ENCODE measurements at places on chromosomes 7 and 10.

DNA sequence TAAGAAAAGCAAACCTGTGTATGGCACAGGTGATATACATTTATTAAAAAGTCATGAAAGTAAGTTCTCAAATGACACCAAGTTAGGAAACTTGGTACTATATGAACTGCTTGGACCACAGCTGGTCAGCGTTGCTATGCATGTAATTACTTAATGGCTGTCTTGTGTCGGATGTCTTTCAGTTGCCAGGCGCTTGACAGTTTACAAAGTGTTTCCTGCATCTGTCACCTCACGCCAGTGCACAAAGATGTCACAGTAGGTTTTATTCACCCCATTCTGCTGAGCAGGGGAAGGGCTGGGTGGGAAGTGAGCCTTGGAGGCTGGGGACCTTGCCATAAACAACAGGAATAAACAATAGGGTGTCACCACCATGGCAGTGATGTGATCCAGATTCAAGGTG lies 35.8 kb downstream of the ADAM12 start:
- DNase-seq, result no peak

- no peak for DNase-seq
These were observed 12.9 kb upstream of the SORBS1 start for GRCh38 chr10:95573964-95574604.

DNA sequence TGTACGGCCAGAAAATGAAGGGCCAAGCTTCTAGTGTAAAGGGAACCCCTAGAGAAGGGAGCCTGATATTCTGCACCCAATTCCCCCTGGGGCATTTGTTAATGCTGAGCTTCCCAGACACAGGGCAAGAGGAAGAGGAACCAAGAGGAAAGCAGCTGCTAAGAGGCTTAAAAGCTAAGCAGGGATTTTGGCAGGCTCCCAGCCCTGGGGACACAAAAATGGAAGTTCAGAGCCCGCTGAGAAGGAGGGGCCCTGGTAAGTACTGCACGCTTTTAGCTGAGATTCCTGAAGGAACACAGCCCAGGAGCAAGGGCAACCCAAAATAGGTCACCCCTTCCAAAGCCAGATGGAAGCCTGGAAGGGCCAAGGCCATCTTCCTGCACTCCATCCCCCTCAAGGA lies 387.3 kb upstream of the MGMT start:
- no peak for DNase-seq

DNA sequence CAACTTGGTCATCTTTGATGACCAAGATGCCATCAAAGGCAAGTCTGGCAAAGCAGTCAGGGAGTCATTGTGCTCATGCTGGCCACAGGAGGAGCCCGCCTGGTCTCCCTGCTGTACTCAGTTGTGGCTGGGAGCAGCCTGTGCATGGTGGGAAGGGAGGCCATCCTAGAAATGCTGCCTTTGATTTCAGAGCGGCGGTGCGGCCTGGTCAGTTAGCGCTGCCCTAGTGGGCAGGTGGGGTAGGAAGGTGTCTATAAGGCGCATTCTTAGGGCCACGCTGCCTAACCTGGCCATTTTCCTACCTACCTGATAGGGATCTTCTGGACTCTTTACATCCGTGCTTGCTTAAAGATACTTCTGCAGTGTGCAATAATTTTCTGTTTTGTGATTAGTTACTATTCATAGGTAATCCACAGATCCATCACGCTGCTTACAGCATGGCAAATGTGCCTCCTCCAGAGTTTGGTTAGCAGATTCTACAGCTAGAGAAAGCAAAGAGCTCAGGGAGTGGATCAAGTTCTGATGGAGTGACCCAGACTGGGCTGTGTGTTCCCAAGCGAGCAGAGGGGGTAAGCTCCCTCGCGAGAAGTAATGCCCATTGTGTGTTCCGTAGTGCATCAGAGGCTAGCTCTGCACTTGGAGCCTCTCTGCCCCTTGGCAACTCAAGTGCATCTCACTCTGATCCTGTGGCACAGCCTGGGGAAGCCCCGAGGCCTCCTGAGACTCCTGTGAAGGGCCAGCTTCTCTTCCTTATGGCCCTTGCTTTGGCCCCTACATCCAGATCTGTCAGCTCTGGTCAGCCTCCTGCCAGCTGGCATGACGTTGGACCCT lies 970.1 kb upstream of the ZNF722 start:
- DNase-seq, result no peak

- DNase-seq, result no peak
These were observed 349.6 kb upstream of the MKI67 start for GRCh38 chr10:128475686-128476367.

GRCh38 chr10:63337455-63338251 lies 128.1 kb downstream of the JMJD1C start:
- no peak for DNase-seq

DNA sequence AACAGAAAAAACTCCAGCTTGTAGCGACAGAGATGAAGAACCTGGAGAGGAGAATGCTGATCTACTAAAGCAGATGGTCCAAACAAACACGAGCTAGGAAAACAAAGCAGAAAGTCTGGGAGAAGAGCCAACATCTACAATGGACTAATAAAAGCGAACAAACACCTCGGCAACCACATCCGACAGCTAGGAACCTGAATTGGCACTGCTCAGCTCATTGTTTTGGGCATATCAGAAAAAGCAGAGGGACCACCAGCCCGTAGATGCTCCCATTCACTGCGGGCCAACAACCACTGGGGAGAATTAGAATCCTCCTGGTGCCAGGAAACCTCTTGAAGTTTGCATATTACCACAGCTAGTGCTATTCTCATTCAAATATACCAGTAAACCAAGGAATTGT lies 204.7 kb downstream of the NXPH1 start:
- DNase-seq, result no peak

DNA sequence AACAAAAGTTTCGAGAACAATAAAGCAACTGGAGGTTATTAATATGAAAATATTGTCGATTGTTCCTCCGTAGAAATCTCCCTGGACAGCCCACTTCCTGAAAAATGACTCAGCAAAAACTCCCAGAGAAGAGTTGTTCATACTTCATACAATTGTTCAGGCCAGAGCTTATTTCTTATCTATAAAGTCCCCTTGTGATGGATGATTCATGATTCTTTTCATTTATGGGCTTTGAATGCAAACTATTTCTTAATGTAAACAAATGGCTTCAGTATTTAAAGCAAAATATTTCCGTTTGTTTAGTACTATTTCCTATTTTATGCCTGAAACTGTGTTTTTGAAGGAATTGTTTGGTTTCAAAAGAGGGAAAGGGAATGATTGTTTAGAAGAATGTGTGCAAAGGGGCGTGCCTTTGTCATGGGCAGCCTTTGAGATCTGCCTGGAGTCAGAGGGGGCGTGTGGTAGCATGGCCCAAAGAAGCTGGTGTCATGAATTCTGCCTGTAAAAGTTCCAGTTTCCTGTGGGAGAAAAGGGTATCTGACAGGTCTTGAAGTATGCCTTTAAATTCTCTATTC lies 26.2 kb upstream of the EXOC6 start:
- no peak for DNase-seq

DNA sequence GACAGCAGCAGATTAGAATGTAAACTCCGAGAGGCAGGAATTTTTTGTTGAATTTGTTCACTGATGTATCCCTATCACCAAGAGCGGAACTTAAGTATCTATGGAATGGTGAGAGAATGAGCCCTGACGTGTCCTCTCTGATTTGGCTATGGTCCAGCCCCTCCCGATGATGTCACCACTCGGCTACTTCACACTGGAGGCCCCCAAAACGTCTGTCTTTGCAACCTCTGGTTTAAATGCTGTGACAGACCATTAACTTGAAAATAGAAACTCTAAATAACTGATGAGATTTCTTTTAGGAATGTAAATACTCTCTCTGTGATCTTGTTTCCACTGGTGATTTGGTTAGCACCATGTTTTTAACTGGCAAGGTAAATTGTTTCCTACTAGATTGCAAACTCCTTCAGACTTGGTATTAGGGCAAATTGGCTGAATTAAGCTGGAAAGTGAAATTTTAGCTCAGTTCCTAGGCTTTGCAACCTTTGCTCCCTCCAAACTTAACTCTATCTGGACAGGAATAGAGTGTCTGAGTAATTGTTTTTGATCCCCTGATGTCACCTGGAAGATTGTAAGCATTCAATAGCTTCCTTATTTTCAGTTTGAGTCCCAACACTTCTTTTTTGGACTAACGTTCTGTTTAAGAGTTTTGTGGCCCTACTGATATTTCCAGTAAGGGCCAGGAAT lies 19.1 kb downstream of the SLC16A12 start:
- no peak for DNase-seq

DNA sequence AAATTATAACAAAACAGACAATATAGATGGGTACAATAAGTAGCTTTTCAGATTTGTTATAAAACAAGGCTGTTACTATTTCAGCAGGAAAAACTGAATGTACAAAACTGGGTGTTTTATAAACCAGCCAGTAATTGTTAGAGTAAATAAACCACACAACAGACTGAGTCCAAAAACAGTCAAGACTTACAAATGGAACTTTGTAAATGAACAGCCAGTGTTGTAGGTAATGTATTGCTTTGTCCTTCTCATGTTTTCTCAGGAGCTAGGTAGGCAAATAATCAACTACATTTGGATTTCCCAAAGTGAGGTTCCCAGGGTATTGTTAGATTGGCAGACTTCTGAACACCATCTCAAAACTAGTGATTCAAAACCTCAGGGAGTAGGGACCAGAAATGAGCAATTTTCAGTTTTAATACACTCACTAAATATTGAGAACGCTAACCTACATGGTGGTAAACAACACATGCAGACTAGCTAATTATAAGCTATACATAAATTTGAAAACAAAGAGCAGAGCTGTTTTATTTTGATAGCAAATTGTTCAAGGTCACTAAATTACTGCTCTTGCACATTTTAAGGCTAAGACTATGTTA lies 36.2 kb downstream of the HERPUD2 start:
- no peak for DNase-seq

DNA sequence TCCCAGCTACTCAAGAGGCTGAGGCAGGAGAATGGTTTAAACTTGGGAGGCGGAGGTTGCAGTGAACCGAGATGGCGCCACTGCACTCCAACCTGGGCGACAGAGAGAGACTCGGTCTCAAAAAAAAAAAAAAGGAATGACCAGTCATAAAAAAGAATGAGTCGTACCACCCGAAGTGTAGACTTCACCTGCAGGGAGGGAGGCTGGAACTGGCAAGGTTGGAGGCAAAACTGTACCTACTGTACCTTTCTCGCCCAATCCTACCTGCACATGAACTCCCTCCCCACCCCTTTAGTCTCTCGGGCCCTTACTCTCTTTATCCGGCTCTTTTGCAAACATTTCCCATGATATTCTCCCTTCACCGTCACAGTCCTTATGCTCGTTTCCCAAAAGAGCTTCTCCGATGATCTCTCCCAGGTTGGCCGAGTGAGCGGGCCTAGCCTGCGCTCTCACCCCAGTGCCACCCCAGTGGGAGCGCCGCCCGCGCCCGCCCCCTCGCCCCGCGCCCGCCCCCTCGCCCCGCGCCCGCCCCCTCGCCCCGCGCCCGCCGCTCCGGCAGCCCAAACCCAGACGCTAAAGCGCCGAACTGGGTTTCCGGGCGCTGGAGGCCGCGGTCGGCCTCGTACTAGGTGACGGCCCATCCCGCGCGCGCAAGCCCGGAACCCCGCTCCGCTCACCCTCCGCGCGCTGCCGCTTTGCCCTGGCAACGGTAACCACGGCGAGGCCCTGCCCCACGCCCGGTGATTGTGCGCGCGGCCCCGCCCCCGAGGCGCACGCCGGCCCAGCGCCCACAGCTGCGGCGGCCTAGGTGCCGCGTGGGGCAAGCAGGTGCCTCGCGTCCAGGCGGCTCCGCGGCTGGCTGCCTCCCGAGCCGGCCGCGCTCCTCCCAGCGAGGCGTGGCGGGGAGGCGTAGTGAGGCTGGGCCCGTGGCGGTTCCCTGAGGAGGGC lies at the start of gene SMKR1:
Gene SMKR1 (plus strand): TSS at position 772 of the 948 bp plus-strand sequence. CDS start 294 bp downstream, outside the sequence.
- peak; percentile 86 for DNase-seq

GRCh38 chr10:89357975-89358374 lies 19.9 kb upstream of the IFIT1B start:
- DNase-seq, result no peak

DNA sequence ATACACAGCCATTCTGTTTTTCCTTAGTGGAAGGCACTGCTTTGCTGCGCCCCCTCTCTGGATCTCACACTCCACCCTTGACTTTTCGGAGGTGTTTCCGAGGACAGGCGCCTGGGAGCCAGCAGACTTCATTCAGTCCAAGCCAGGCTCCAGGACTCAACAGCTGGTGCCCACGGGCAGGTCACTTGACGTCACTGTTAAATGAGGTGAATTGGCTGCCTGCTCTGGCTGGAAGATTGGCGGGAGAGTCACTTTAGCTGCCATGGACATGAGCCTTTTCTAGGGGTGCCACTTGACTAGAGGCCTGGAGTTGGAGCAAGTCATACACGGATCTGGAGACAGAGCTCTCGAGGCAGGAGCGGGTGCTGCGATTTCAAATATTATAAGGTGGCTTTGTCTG lies 3.2 kb downstream of the HTRA1 start:
- no peak for DNase-seq

DNA sequence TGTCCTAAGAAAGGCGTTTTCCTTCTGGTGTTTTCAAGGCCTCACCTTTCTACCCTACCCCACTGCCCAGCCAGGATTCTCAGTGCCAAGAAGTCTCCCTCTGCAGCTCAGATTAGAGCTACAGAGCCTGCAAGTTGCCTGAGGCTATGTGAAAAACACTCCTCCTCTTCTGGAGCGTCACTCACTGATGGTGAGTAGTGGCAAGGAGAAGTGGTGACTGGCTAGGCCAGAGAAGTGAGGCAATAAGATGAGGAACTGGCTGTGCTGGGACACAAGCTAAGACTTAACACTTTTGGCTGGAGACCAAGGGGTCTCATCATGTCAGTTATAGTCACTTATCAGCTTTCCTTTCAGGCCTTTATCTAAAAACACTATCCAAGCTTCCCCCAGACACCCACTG lies 86.7 kb upstream of the PRKAR2B start:
- DNase-seq, result no peak

GRCh38 chr7:30625283-30625682 lies 30.6 kb downstream of the GARS1 start:
- no peak for DNase-seq

- no peak for DNase-seq
These were observed 503.8 kb upstream of the CELF2 start for GRCh38 chr10:10513898-10514297.

DNA sequence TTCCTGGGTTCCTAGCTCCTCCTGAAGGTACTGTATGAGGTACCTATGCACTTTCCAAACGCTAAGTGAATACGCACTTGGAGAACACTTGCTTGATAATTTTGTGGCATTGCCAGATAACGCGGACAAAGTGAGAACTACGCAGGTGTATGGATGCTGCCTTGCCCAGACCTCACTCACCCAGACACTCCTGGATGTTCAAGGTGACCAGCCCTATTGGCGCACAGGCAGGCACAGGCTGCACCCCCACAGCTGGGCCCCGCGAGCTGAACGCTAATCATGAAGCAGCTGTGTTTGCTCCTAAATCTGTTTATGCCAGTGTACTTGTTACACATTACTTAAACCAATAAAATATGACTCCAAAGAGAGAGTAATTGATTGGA lies 27.3 kb downstream of the DIP2C start:
- DNase-seq, result no peak

GRCh38 chr7:131717181-131717580 lies 160.8 kb upstream of the PODXL start:
- no peak for DNase-seq

GRCh38 chr10:77859200-77859864 lies 67.2 kb downstream of the DLG5 start:
- no peak for DNase-seq
